Activated CD4-positive, alpha-beta T cell treated with anti-CD3 and anti-CD28 coated beads, Interleukin-2, Interleukin-6, amounts not matched to agents 100 ng/mL and 50 ng/mL, durations not matched to agents 16 hours and 8 hours (primary cell): ENCODE measurements at places on chromosomes 11 and 22.

DNA sequence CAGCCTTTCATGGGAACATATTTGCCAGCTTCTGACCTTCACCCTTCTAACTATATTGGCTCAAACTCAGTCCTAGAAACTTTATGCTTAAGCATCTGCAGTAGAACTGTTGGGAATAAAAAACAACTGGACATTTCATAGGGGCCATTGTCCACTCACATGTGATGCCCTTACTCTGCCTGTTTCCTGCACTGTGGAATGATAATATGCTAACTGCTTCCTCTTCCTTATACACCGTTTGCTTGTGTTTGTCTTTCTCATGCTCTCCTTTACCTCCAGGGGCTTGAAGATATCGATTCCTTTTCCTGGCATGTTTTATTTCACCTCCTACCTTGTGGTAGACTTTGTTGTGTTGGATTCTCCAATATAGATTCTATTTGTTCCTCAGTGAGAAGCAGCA lies 333.0 kb upstream of the DDI1 start:
- no peak for DNase-seq

DNA sequence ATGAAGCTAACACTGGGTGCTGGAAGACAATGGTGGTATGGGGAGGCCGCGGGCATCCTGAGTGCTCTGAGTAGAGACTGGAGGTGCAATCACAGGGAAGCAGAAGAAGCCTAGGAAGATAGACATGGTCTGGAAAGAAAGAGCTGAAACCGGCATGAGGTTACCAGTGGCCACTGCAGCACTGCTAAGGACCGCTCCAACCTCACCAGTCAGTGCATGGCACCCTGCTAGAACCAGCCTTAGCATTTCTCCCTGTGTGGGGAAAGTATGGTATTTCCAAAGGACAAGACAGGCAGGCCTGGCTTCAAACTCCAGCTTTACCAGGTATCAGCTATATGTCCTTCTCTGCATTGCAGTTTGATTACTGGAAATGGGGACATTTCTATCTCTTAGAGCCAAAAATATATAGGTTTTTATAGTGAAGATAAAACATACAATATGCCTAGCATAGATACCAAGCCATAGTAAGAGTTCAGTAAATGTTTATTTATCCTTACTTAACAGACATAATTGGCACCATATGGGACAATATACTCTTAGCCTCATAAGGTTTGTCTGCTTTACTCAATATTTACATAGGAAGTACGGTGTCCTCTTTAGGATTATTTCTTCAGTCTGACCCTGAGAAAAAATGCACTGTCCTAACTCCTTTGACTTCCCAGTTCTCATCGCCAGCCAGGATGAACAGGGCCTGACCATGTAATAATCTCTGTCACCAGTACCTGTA lies 231.1 kb downstream of the TENM4 start:
- no peak for DNase-seq

DNA sequence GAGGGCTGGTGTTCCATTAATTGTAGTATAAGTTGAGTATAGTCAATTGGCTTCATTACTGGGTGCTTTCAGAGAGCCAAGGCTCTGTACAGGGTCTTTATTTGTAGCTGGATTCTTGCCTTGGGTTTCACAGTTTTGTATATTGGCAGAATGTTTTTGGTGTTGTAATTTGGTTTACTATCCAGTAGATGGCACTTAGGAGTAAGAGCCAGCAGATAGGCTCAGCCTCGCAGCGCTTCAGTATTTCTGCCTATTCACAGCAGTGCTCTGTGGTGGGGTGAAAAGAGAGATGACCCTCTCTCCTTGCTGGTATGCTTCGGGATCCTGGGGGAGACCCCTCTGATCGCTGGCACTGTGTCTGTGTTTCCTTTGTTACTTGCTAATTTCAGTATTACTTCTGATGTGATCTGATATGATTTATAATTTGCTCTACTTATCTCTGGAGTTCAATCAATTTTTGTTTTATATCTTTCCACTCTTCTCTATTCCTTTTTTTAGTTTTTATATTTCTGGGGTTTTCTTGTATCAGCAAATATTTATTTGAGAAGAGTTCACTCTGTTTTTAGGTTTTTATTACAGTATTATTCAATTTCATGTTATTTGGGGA lies 52.2 kb downstream of the ANO5 start:
- peak; percentile 40 for DNase-seq

DNA sequence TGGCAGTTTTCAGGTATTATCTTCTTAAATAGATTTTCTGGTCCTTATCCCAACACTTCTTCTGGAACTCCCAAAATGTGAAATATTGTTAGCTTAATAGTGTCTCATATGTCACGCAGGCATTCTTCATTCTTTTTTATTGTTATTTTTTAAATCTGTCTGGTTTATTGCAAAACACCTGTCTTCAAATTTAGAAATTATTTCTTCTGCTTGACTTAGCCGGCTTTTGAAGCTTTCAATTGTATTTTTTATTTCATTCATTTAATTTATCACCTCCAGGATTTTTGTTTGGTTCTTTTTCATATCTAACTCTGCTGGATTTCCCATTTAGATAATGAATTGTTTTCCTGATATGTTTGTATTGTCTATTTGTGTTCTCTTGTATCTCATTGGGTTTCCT lies 49.9 kb downstream of the KCNQ1OT1 start:
- no peak for DNase-seq

DNA sequence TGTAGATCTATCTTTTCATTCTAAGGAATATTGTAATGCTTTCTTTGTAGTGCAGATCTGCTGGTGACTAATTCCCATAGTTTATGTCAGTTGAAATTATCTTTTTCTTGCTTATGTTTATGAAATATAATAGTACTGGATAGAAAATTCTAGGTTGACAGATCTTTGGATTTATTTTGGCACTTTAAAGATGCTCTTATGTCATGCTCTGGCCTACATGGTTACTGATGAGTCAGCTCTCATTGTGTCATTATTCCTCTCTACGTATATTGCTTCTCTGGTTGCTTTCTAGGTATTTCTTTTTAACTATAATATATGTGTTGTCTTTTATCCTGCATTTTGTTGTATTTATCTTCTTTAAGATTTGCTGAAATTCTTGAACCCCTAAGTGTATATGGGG lies 955.5 kb upstream of the CHORDC1 start:
- DNase-seq, result no peak

DNA sequence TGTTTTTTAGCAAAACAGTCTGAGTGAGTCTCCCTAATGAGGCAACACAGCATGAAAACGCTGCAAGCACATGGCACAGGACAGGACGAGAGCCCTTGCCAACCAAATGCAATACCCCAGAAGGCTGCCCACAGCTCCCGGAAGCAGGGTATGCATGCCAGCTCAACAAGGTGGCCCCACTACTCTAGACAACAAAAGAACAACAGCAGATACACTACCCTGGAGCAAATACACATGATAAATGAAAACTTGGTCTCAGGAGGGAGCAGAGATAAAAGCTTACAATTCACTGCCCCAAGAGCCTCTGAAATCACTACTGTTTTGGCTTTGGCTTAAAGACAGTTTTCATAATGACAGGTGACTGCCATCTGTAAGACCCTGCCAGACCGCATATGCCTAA lies 785.4 kb upstream of the API5 start:
- no peak for DNase-seq

- DNase-seq, result no peak
Measured at GRCh38 chr11:114244726-114245394, 51.3 kb upstream of the NNMT start.

DNA sequence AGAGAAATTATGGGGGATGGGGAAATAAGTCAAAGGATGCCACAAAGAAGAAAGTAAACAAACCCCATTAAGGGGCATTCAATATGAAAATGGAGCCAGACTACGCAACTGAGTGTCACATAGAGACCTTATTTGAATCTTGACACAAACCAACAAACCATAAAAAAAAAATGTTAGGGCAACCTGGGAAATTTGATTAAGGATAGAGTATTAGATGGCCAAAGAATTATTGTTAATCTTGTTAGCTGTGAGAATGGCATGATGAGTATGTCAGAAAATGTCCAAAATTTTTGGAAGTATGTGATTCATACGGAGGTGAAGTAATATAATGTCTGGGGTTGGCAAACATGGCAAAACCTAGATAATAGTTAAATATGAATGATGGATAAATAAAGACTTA lies 322.1 kb upstream of the MPPED2 start:
- no peak for DNase-seq

- DNase-seq, result no peak
Measured at GRCh38 chr22:39325392-39325932, 6.0 kb upstream of the RPL3 start.

- DNase-seq, result no peak
Measured at GRCh38 chr22:29141078-29141688, 64.5 kb upstream of the EMID1 start.

DNA sequence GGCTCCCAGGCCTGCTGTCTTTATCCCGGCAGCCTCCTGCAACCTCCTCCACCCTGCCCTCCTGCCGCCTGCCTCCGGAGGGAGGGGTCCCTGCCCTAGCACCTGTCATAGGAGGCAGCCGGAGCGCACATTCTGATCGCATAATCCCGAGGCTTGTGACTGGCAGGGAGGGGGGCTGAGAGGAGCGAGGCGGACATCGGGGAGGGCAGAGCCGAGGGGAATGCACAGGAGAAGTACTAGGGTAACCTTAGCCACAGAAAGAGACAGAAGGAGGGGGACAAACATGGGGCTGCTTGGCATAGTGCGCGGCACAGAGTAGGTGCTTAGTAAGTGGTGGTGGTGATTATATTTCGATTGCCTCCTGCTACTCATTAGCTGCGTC lies 9.2 kb upstream of the ALX4 start:
- DNase-seq, result no peak

DNA sequence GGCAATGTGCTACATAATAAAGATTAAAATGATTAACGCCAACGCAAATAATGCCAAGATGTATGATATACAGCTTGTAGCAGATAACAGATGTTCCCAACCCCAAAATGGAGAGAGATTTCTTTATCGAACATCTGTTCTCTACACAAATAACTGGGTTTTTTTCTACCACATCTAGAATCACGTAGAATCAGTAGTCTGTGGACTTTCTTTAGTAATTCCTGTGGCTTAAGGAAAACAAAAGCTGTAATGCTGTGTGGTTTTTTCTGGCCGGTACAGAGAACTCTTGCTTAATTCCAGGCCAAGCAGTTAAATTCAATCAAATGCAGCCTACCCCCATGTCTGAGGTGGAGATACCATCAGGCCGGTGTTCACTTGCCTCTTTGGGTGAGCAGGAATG lies 303.4 kb downstream of the FAT3 start:
- DNase-seq, result no peak

DNA sequence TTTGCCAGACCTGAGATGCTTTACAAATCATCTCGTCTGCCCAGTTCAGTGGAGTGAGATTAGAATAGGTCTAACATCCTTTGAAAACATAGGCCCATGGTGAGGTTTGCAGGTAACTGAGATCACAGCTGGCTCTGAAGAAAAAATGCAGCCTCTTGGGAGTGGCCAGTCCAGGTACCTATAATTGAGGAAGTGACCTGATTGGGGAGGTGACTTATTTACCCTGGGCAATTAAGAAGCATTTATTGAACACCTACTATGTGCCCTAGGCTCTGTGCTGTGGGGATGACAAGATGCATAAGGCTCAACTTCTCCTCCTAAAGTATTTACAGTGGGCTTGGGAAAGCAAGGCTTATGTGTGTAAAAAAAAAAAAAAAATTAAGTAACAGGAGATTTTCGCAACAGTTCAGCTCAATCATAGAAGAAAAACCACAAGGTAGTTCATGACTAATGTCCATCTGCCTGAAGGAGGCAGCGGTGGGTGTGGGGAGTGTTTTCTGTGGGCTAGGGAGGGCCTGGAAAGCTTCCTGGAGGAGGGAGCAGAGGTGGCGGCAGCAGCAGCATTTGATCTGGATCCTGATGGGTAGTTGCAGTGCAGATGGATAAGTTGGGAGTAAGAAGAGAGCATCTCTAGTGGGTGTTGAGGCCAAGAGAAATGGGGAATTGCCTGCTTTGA lies 16.1 kb downstream of the MICAL2 start:
- DNase-seq, result no peak

DNA sequence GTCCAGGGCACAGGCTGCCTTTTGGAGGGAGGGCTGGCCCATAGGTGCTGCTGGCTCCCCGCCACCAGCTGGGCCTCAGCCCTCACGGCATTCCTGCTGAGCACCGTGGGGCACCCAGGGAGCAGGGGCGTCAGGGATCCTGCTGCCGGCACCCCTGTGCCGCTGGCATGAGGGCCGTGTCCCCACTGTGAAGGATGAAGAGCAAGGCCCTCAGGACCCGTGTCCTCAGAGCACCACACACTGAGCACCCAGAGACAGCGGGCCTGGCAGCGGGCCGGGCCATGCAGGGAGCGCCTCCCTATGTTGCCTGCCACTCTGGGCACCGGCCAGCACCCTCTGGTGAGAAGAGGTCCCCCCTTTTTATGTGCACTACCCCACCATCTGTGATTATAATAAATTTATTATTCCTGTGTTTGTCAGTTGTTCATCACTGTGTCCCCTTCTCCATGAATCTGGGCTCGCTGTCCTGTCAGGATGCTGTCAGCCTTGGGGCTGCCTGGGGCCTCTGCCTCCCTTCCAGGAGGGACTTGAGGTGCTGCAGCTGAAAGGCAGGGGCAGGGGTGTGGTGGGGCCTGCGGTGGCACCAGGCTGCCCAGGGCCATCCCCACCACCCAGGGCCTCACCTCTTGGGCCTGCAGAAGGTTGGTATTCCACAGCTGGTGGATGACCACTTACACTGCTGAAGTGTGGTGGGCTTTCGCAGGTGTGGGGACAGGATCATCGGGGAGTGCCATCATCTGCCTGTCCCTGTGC lies 80.0 kb downstream of the MED15 start:
- DNase-seq, result no peak

DNA sequence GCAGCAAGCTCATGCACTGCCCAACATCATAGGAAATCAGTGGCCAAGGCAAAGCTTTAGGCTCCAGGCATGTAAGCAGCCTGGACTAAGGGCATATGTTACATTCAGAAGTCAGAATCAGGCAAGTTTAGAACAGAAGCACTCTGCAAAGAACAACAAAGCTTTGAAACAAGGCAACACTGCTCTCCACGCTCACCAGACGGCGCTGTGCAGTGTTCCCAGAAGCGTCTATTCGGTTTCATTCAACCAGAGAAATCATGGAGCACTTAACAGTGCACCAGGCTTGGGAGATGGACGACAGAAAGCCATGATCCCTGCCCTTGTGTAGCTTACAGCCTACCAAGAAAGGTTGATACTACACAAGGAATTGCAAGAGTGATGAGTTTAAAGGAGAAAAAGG lies 555.8 kb downstream of the BUD13 start:
- peak; percentile 38 for DNase-seq

DNA sequence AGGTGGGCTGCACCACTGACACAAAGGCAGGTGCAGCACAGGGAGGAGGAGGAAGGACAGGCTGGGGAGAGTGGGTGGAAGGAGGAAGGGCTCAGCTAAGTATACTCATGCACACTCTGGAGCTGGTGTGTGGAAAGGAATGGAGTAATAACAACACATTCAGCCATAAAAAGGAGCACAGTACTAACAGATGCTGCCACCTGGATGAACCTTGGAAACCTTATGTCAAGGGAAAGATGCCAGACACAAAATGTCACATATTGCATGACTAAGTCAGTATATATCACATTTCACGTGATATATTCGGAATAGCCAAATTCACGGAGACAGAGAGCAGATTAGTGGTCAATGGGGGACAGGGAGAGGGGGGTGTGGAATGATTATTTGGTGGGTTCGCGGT lies 389.6 kb upstream of the SYN3 start:
- DNase-seq, result no peak
